Camera-type eye (tissue), 1 donor: ENCODE measurements at places on chromosomes 4 and X. TPM values are rescaled to one million over a fixed set of nuclear protein-coding genes. Genes with fewer than 3 reads are reported as not detected.

Gene DDIT4L
- 8.5 TPM for total RNA-seq

Gene BEX1
- 94.6 TPM for total RNA-seq

Gene MAGED2
- total RNA-seq: 373 TPM

Gene NALF2
- total RNA-seq: 1.5 TPM

Gene SPANXD
- total RNA-seq: not detected

Gene BGN
- 106 TPM for total RNA-seq

Gene TRAM1L1
- 12.1 TPM for total RNA-seq

Gene HSFX4
- total RNA-seq: not detected

Gene PABPC1L2B
- 0.38 TPM for total RNA-seq

Gene NKX1-1
- not detected for total RNA-seq

Gene SHOX
- total RNA-seq: 7.3 TPM

Gene SPOCK3
- 22.1 TPM for total RNA-seq

Gene DCAF12L1
- total RNA-seq: 0.49 TPM

Gene F8A3
- total RNA-seq: 3.1 TPM

Gene CXorf65
- total RNA-seq: not detected

Gene NOX1
- total RNA-seq: 0.33 TPM

Gene RIPPLY1
- total RNA-seq: not detected

Gene PAGE2
- total RNA-seq: not detected

Gene COX7B2
- total RNA-seq: not detected

Gene ARSJ
- total RNA-seq: 6.1 TPM

Gene TBC1D25
- total RNA-seq: 10.0 TPM
